Brain (organoid and tissue), 16 donors: ENCODE measurements at places on chromosomes 13 and 19.

DNA sequence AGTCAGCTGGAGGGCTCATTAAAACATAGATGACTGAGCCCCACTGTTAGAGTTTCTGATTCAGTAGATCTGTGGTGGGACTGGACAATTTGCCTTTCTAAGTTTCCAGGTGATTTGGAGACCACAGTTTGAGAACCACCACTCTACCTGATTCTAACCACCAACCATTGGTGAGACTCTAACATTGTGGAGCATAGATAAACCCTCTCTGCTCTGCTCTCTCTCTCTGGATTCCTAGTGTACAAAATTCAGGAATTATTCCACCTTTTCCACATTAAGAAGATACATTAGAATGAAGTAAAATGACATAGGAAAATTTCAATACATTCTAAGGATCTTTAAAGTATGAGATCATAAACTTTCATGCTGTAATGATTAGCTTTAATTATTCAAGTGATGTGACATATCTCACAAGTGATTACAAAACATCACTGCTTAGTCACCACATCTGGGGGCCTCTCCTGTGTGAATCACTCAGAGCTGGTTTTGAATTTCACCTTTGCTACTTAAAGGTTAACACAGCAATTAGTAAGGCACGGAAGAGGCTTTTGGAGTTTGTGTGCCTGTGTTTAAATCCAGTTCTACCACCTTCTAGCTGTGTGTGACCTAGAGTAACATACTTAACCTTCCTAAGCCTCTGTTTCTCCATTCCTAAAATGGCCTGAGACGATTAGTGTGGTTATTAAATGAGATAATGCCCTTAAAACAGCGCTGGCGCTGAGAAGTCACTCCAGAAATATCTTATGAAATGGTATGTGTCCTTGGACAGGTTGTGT lies 78.5 kb upstream of the NBEA start:
- DNase-seq = no peak

DNA sequence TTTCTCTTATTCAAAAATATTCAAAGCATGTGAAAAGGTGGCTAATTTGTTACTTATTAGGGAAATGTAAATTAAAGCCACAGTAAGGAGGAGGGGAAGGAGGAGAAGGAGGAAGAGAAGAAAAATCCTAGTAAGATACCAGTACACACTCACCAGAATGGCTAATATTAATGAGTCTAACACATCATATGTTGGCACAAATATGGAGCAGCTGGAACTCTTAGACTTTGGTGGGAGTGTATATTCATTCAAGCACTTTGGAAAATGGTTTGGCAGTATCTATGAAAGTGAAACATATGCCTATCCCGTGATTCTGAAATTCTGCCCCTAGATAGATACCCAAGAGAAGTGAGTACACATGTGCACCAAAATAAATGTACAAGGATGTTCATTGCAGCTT lies 38.1 kb upstream of the RGCC start:
- DNase-seq = no peak

DNA sequence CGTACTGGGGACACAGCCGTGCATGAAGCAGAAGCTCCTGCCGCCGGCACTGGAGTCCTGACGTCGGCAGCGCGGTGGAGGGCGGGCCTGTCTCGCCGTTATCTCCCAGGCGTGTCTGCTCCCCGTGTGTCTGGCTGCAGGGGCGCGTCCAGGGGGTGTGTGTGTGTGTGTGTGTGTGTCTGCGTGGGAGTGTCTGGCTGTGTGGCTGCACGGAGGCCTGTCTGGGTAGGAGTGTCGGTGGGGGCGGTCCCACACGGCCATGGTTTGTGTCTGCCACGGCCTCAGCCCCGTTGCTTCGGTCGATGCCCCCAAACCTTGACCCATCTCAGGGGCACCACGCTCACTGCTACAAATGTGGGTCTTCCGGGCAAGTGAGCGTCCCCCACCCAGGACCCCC lies 18.3 kb downstream of the ARID3A start:
- DNase-seq = no peak

DNA sequence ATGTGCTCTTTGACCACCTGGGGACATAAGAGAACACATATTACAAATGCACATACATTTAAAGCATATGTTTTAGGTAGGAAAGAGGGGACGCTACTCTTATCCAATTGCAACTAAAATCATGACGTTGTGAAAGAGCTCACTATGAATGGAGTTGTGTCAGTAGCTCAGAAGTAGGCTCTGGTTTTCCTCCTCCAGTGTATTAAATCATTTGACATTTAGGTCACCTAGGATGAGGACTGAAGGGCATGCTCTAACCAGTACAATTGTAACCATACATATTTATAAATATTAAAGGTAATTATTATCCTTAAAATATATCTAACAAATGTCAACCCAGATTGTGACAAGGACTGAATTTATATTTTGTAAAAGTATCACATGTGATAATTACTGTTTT lies 389.0 kb downstream of the KLF12 start:
- DNase-seq = no peak

GRCh38 chr19:50510700-50511068 lies 307 bp downstream of the JOSD2 start:
- DNase-seq = peak; percentile 97

GRCh38 chr13:26036383-26036782 lies 15.4 kb downstream of the SHISA2 start:
- DNase-seq = no peak

GRCh38 chr13:103539721-103540381 lies 473.6 kb upstream of the SLC10A2 start:
- no peak for DNase-seq

DNA sequence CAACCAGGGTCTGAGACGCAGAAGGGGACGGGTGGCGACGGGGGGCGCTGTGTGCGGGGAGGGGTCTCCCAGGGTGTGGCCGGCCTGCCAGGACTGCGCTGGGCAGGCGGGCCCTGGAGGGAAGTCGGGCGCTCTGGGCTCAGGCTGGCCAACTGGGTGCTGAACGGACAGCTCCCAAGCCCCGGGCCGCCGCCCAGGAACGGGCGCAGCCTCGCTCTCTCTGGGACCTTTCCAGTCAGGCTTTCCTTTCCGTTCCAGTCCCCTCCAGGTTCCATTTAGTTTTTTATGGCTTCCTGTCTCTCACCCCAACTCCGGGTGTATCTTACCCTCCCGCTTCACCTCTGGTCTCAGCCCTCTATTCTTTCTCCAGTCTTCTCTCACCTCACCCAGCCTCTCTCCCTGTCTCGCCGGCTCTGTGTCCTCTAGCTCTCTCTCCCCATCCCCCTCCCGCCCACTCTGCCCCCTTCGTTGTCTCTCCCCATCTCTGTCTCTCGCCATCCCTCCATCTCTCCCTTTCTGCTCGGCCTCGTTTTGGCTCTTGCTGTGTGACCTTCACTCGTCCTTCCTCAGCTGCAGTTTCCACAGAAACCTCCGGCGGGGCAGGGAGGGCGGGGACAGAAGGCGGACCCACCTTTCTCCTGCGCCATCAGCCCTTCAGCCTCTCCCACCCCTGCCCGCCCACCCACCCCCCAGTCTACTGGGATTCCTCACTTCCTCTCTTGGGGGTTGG lies 3.3 kb upstream of the ATP1A3 start:
- DNase-seq = peak; percentile 89

GRCh38 chr19:33668968-33669367 lies 47.2 kb downstream of the CHST8 start:
- no peak for DNase-seq

- no peak for DNase-seq
These were observed 825 bp downstream of the ZNF776 start for GRCh38 chr19:57747472-57747807.
